ENCODE measurements at places on chromosomes 4 and X. TPM values are rescaled to one million over a fixed set of nuclear protein-coding genes. Genes with fewer than 3 reads are reported as not detected.

GRCh38 chr4:173240696-173241095, 72.1 kb downstream of the GALNT7 start:
- no peak for DNase-seq

DNA sequence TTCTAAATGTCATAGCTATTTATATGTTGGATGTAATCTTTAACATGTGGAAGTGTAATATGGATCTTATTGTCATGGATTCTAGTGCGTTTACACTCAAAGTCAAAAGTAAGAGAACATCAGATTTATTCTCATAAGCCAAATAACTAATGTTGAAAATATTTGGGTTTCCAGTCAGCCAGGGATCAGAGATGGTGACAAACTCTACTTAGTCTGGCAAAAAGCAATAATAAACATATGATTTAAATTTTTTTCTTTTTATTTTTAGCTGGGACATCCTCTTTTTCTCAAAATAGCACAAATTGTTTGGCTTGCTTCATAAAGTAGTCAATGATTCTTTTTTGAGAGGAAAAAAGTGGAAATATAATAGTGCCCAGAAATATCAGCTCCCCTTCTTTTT, 392.3 kb downstream of the ARHGAP24 start:
- DNase-seq = no peak

DNA sequence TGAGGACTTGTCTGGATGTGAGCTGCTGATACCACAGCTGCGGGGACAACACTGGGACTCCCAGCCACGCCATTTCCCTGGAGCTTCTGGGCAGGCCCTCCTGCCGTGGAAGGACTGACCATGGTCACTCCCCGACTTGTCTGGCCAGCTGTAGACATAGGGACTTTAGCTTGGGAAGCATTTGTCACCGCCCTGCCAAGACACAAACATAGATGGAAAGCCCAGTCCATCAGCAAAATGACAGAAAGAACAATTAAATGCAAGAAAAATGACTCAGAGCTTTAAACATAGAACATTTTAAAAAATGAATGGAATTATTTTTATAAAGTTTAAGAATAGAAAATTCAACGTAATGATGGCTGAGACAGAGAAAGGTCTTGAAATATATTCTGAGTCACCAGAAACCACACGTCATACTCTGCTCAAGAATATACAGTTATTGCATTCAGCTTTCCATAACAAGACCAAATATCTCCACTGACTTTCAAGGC, 107.6 kb upstream of the CBR4 start:
- no peak for DNase-seq

DNA sequence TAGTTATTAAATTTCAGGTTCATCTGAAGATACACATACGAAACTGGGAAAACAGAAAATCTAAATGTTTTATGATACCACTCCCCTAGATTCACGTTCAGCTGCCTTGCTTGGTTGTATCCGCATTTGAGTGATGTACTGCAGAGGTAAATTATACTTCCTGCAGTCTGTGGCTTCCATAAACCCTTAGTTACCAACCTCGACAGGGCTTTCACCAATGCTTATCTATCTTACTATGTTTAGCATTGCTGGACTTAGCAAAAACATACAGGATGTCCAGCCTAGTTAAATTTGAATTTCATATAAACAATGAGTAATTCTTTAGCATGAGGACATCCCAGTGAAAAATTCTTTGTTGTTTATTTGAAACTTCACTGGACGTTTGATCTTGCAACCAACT, 108.8 kb downstream of the TMA16 start:
- DNase-seq = no peak

Gene NOX1
- not detected for total RNA-seq

Gene FIP1L1
- 78.2 TPM for total RNA-seq

Gene HADH
- total RNA-seq = 45.3 TPM

Gene GPR82
- total RNA-seq = 1.1 TPM

Gene KLB
- total RNA-seq = not detected

Gene CCDC160
- total RNA-seq = not detected
